ENCODE measurements at places on chromosomes 2 and 18.

DNA sequence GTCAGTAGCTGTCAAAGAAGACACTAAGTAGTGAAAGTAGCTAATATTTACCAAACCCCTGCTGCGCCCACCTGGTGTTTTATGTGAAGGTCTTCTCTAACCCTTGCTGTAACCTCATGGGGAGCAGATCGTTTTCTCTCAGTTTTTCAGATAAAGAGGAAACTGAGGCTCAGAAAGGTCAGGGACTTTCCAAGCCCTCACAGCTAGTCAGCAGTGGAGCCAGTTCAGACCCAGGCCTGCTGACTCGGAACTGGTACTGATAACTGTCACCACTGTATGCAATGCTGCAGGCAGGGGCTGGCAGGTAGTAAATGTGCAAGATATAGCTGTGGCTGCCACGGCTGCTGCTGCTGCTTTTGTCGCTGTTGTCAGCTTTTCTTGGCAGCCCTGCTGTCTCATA is 69.1 kb downstream of the LRRFIP1 start:
- DNase-seq, result no peak

DNA sequence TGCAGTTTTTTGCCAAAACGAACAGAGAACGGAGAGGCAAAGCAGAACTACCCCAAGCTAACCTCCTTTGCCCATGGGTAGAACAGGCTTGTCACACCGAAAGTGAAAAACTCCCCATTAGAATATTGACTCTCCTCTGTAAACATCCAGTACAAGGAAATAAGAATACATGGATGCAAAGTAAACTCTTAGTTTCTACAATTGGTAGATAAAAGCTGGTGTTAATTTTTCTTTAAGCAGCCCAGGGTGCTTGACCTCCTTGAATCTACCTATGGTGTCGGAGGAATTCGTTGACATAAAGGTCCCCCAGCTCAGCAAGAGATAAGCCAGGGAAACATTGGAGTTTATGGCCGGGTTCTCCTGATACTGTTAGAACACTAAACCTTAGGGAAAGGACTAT is 48.4 kb upstream of the DSG1 start:
- DNase-seq, result no peak

DNA sequence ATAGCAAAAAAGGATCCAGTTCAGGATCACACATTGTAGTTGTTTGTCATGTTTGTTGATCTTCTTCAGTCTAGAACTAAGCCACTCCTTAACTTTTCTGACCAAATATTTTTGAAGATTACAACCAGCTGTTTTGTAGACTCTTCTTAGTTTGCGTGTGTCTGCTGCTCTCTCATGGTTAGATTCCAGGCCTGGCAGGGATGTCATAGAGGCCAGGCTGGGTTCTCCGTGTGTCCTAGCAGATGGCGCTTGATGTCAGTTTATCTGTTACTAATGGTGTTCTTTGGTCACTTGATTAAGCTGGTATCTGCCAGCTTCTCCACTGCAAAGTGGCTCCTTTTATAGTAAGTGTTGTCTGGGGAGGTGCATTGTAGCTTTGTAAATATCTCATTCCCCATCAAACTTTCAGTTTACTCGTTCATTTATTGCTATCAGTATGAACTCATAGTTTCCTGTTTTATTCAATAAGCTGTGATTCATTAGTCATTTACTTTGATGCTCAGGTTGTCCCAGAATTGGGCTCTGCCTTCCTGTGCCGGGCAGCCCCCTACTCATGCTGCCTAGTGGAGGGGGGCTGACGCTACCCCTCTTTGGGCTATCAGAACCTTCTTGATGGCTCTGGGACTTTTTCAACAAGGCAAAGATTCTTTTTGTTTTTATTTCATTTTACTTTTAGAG is 42.1 kb downstream of the GRHL1 start:
- DNase-seq, result no peak

DNA sequence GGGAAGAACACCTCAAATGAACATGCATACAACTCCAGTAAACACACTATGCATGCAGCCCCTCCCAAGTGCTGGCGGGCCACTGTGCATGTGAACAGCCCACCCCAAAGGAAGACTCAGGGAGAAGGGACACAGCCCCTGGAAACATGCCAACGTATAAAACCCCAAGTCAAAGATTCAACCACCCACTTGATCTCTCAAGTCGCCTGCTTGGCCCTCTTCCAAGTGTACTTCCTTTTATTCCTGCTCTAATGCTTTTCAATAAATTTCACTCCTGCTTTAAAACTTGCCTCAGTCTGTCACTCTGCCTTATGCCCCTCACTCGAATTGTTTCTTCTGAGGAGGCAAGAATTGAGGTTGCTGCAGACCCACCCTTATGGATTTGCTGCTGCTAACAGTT is 139.1 kb downstream of the C1D start:
- DNase-seq, result peak; percentile 8

DNA sequence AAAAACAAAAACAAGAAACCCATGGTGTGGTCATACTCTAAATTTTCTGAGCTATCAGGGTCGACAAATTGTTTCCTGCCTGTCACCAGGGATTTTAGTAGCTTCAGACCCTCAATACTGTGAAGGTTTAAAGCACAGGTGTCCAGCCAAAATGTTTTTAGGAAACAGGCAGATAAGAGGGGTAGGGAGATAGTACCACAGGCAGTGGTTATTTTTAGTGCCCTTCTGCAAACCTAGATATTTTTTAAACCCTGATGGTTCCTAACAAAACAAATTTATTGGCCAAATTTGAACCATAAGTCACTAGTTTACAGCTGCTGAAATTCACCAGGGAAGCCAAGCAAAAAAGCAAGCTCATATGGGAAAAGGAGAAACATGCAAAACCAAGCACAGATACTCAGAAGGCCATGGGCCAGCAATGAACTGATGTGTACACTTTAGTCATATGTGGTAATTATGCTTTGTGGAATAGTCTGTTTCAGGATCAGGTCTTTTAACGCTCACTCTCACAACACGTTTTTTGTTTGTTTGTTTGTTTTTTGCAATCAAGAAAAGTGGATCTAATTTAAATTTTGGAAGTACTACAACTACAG is 156.8 kb upstream of the STK17B start:
- DNase-seq, result no peak

DNA sequence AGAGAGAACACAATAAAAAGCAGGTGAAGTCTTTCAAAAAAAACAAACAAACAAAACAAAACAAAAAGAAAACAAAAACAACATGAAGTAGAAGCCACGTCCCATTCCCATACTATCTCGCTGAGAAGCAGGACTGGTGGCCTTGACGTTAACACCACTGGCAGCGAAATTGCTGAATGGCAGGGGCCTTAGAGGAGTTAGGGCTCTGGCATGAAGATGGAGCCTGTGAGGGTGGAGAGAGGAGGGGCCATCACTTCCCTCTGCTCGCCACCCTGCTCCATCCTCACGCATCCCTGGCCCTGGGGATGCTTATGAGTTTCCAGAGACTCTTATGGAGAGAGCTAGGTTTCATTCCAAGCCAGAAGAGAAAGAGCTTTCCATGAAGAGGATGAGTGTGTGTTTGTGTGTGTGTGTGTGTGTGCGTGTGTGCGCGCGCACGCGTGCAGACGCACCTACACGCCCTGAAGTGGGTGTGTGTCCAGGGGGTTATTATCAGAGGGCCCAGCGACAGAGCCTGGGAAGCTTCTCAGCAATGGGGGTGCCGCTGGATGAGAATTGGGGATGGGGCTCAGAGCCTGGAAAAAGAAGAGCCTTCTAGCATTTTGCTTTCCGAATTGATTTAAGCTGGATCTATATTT is 20.4 kb upstream of the IMPA2 start:
- no peak for DNase-seq

GRCh38 chr2:17495590-17495989 is 22.6 kb downstream of the RAD51AP2 start:
- DNase-seq, result no peak

DNA sequence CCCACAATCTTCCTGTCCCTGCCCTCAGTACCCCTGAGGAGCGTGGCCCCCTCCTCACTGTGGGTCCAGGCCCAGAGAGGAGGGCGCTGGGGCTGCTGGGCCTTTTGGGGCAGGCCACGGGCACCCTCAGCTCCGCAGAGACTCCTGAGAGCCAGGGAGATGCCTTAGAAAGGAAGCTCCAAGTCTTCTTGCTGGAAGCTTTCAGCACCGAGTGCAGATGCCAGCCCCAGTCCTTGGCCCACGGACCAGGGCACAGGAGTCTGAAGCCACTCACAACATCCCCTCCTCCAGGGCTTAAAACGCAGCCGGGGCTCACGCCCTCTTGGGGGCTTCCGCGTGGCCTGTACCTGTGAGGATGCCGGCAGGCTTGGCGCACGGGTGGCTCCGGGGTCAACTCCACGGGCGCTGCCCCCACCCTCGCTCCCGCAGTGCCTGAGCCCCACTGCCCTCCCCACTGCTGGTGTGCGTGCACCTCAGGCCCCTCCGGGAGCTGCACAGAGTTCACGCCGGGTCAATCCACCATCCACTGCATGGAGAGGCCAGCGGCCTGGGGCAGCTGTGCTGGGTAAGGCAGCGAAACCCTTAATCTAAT is 72.1 kb upstream of the CTDP1 start:
- DNase-seq, result no peak

GRCh38 chr2:239589833-239590232 is 189.0 kb upstream of the HDAC4 start:
- no peak for DNase-seq

- no peak for DNase-seq
These were observed 74.2 kb upstream of the KLF7 start for GRCh38 chr2:207239754-207240494.

GRCh38 chr2:83686863-83687262 is 772.2 kb downstream of the SUCLG1 start:
- no peak for DNase-seq

- no peak for DNase-seq
These were observed 191.2 kb upstream of the SESTD1 start for GRCh38 chr2:179455824-179456223.

DNA sequence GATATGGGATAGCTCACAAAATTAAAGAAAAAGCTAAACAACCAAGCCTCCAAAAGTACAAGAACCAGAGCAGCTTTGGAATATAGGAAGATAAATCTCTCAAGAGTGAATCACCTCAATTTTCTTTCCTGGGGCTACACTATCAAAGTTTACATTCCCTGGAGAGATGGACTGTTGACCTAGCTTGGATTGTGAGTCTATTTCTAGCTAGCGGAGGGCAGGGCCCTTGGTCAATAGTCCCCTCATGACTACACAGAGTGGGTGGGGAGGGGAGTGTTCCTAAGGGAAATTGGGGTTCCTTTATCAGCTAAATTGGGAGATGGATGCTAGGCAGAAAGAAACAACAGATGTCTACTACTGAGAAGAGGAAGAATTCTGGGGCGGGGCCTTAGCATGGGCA is 29.9 kb upstream of the EIF2AK3 start:
- no peak for DNase-seq

GRCh38 chr18:7614042-7614441 is 46.9 kb downstream of the PTPRM start:
- no peak for DNase-seq

GRCh38 chr2:186532891-186533290 is 46.8 kb downstream of the ZC3H15 start:
- DNase-seq, result no peak

- no peak for DNase-seq
These were observed 63.3 kb downstream of the MAPRE2 start for GRCh38 chr18:35104391-35105051.

- DNase-seq, result no peak
These were observed 530 bp downstream of the GALNT1 start for GRCh38 chr18:35581898-35582641.

- no peak for DNase-seq
These were observed 2.2 kb downstream of the LOXL3 start for GRCh38 chr2:74551530-74551929.

DNA sequence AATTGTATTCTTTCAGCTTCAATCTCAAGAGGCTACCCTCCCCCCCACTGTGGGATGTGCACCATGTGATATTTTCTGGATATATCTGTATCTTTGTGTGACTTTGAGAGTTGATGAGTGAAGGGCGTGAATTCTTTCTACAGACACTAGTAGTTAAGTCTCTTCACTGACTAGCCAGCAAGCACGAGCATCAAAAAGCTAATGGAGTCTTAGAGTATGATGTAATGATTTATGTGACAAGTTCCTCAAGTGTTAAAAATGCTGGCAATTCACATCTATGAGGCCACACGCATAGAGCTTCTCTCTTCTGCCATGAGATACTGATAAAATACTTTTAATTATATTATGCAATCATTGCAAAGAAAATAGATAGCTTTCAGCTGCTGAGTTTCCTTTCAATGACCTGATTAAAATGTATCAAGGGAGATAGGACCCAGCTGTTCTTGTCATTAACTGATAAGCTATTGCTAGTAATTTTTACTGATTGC is 304.8 kb downstream of the TRIB2 start:
- no peak for DNase-seq

DNA sequence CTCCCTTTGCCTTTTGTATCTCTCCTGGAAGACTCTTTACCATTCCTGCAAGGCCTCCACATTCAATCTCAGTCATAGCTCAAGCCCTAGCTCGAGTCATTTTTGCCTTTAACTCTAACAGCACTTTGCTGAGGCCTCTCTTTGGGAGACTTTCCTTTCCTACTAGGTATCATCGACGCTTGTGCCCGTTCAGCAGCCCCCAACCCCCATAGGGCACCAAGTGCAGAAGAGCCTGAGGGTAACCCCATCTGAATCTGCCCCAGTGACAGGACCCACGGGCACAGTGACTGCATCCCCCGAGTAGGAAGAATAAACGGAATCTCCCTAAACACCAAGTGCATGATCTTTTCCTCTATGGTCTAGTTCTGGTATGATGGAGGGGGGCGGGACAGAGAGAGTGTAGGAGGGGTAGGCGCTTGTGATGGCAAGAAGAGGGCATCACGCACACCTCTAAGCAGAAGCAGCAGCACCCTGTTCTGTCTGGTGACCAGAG is 66.3 kb downstream of the UXS1 start:
- DNase-seq, result no peak

- DNase-seq, result no peak
These were observed 47.1 kb upstream of the CCDC150 start for GRCh38 chr2:196592331-196592910.

GRCh38 chr2:8550481-8550880 is 131.4 kb upstream of the ID2 start:
- DNase-seq, result no peak

- DNase-seq, result no peak
These were observed 4.8 kb upstream of the PARD6G start for GRCh38 chr18:80252136-80252535.

GRCh38 chr18:68679528-68679927 is 35.4 kb downstream of the TMX3 start:
- no peak for DNase-seq
